ENCODE measurements at places on chromosomes 11 and 22.

DNA sequence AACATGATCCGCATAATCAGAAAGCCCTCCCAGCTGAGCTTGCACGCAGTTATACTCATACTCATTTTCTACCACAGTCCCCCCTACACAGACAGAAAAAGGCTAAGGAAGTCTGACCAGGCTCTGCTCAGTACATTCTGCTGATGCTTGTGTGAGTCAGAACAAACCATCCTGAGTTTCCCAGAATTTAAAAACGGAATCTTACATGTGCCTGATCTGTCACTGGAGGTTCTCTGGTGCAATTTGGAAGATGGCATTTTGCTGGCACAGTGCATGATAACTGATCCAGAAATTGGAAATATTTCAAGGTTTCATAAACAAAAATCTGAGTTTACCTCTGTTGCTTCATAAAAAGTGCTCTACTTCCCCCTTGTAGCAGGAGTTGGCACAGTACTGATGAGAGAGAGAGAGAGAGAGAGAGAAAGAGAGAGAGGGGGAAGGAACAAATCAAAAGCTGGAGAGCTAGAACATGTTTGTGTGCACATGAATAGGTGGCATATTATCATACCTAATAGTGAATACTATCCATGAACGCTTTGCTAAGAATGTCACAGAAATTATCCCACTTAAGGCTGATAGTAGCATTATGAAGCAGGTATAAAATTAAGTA is 1085.3 kb downstream of the DLG2 start:
- DNase-seq = no peak

GRCh38 chr11:32701616-32702015 is 92.8 kb downstream of the CCDC73 start:
- DNase-seq = no peak

DNA sequence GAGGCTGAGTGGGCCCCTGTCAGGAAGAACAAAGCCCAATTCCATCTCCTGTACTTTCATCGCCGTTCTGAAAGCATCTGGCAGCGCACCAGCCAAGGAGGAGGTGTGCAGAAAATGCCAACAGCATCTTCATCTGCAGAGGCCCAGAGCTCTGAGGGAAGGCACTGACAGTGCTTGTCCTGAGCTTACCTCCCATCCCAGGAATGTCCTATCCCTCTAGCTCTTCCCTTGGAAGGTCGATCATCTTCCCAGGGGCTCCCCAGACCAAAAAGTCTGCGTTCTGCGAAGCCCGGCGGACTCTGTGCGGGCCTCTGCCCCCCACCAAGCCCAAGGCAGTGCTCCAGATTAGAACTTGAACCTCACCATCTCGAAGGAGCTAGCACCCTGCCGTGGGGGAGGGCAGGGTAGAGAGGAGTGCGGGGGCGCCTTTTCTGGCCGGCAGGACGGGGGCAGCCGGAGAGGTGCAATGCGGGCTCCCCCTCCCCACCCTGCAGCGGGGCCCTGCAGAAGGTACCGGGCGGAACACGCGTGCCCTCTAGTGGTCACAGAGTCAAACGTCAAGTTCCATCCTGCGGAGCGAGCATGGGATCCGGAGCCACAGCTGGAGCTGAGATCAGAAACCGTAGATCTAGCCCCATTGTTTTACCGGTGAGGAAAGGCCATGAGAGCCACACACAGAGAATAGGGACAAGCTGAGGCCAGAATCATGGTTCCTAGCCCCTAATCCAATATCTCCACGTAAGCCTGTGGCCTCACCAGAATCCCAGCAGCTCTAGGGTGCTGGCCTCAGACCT is 5.0 kb downstream of the SCN2B start:
- peak; percentile 38 for DNase-seq

- no peak for DNase-seq
Observed at GRCh38 chr22:43155789-43156188, 4.4 kb downstream of the TSPO start.

DNA sequence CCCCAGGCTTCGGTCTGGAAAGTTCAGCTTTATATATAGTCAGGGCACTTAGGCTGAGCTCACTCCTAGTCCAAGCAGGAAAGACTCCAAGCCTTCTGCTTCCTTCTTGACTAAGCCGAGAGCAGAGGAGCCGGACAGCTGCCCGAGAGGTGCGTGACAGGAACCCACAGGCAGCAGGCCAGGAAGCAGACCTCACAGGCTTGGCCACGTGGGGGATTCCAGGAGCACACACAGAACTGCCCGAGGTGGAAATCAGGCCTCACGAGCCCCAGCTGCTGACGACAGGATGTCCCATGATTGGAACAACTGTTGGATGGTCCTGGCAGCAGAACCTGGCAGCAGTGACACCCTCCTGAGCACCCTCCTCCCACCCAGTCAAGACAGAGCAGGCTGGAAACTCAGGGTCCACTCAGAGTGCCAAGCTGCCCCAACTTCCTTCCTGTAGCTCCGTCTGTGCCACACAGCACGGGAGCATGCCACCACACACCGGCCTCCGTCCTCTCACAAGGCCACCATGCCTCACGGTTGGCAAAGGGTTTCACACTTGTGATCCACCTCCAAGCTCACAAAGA is 5.4 kb downstream of the PLA2G6 start:
- peak; percentile 46 for DNase-seq

DNA sequence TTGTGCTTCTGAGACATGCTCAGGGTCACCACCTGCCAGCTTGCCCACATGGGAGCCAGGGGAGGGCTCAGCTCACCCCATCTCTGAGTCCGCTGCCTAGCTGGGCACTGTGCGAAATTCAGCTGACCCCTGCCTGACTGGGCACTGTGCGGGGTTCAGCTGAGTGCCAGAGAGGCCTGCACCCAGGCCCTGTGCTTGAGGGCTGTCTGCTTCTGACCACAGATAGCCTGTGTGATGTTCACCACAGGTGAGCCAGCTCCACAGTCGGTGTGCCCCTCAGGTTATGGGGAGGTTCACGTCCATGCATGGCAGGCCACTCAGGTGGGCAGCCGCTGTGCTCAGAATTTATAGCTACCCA is 84.5 kb upstream of the SUSD2 start:
- no peak for DNase-seq

- no peak for DNase-seq
Observed at GRCh38 chr11:68009391-68010089, 587 bp upstream of the ALDH3B1 start.

- no peak for DNase-seq
Observed at GRCh38 chr11:12540075-12540680, 134.0 kb upstream of the TEAD1 start.

- peak; percentile 88 for DNase-seq
Observed at GRCh38 chr22:50276143-50276542, 6.0 kb upstream of the MAPK11 start.

DNA sequence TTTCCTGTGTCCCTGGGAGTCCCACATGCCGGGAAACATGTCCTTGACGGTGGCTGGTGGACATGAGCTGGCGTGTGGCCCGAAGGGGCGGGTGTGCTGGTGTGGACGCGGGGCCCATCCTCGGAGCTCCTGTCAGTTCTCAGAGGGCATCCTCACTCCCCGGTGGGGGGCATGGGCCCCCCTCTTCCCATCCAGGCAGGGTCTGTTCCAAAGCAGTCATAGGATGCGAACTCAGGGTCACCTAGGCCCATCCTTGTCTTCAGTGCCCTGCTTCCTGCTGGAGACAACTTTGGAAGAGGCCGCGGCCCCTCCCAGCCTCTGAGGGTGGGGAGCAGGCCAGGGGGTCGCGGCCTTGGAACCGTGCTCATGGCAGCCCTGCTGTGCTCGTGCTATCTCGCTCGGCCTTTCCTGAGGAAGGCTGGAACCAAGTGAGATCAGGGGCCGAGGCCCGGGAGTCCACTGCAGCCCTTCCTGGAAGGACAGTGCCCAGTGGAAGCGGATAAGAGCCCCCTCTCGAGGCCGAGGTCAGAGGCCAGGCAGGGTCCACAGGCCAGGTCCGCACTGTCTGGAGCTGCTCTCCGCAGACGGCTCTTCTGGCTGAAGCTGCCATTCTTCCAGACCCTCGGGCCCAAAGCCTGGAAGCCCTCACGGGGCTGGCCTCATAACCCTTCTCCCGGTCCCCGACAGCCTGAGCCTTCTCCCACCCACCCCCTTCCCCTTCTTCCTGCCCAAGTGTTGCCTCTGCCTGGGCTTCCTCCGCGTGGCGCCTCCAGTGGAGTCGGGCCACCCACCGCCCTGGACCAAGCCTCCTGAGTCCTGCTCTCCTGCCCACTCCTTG is 8.7 kb downstream of the GRK2 start:
- DNase-seq = no peak

- no peak for DNase-seq
Observed at GRCh38 chr11:43447151-43447550, 88.4 kb downstream of the TTC17 start.

- DNase-seq = peak; percentile 22
Observed at GRCh38 chr11:16815047-16815767, 76.8 kb downstream of the C11orf58 start.

DNA sequence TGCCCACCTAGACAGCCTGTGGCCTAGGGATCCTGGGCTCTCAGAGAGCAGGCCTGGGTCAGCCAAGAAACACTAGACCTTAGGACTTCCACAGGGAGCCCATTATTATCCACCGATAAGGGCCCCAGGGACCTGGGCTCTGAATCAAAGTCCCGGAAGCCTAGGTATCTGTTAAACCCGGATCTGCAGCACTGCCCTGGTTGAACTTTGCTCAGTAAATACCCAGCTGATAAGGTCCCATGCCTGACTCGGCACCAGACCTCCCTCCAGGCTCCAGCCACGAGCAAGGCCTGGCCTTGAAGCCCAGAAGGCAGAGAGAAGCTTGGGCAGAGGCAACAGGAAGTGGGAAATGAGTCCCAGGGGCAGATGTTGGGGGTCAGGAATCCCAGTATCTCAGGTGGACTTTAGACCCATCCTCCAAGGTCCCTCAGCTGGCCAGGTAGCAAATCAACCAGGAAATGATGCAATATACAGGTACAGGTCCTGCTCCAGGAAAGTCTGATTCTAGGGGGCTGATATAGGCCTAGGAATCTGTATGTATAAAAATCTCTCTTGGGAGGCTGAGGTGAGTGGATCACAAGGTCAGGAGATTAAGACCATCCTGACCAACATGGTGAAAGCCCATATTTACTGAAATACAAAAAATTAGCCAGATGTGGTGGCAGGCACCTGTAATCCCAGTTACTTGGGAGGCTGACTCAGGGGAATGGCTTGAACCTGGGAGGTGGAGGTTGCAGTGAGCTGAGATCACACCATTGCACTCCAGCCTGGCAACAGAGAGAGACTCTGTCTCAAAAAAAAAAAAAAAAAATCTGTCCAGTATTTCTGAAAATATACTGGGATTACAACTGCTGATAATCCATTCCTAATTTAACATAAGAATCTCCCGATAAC is 18.7 kb downstream of the POU2AF1 start:
- DNase-seq = no peak

DNA sequence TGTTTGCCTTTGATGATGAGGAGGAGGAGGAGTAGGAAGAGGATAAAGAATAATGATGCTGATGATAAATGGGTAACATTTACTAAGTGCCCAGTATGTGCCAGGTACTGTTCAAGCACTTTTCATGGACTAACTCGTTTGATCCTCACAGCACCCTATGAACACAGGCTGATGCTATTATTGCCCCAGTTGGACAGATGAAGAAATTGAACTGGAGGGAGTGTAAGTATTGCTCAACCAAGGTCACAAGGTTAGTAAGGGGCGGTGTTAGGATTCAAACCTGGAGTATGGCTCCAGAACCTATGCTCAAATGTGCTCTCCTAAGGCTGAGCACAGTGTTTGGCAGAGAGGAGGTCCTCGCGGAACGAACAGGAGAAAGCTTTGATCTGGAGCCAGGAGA is 78.6 kb downstream of the SYN3 start:
- DNase-seq = no peak

GRCh38 chr11:87265979-87266378 is 228.2 kb downstream of the TMEM135 start:
- DNase-seq = no peak

- no peak for DNase-seq
Observed at GRCh38 chr11:118151431-118151830, 1.2 kb downstream of the SCN4B start.

DNA sequence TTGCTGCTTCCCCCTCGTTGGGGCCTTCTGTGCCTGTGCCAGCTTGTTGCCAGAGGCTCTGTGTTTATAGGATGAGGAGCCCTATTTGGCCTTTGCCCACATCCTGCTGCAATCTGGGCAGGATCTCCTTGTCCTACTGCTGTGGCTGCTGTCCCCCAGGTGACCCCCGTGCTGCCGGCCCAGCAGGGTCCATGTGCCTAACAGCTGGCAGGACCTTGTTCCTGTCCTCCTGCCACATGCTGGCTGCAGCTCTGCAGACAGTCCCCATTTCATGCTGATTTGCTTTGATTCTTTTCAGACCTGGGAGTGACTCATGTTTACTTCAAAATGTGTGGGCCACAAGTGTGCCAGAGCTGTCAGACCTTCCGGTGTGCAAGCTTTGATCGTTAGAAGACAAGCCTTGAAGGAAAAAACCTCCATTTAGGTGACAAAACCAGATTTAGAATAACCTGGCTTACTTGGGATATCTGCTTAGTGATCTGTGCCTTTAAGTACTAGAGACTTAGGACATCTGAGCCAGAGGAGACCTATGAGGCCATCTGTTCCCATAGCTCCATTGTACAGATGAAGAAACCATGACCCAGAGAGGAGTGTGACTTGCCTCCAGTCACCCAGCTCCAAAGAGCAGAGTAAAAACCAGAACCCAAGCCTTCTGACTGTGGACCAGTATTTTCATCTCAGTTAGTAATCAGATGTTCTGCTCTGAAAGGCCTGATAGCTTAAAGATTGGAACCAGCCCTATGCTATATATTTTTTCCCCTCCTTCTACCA is 11.1 kb downstream of the NAV2 start:
- no peak for DNase-seq

GRCh38 chr11:32729976-32730375 is 64.5 kb downstream of the CCDC73 start:
- no peak for DNase-seq

DNA sequence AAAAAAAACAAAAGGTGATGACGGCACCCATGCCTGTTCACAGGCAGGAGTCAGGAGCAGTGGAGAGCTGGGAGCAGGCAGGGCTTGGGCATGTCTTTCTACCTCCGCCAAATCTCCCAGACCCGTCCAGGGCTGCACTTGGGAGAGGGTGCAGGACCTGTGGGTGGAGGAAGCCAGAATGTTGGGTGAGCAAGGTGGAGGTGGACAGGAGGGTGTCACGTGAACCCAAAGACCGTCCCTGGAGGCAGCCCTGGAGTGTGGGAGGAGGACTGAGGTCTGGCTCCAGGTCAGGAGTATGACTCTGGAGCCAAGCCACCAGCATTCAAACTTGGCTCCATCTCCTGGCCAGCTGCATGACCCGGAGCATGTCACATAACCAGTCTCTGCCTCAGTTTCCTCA is 26.6 kb upstream of the RELT start:
- no peak for DNase-seq

DNA sequence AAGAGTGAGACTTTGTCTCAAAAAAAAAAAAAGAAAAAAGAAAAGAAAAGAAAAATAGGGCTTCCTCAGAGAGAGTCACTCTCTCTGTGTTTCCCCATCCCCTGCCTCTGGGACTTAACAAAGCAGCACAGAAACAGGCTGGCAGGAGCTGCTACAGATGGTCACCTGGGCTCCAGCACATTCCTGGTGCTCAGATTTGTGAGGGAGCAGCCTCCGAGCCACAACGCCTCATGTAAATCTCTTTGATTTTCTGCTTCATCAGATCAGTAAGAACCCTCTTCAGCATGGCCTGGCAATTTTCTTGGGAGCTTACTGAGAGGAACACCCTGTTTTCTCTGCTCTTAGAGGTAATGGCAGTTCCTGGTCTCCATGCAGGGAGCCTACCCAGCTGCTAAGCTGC is 15.2 kb upstream of the LDHA start:
- DNase-seq = no peak

GRCh38 chr11:102007567-102008437 is 39.4 kb upstream of the CFAP300 start:
- no peak for DNase-seq

GRCh38 chr11:16771350-16772140 is 33.1 kb downstream of the C11orf58 start:
- no peak for DNase-seq

- no peak for DNase-seq
Observed at GRCh38 chr22:48091060-48091650, 1328.7 kb downstream of the TBC1D22A start.

Measured in hypothalamus (tissue), 51 donors.